Breast epithelium (tissue), 4 donors: ENCODE measurements at places on chromosomes 3 and 15. TPM values are rescaled to one million over a fixed set of nuclear protein-coding genes. Genes with fewer than 3 reads are reported as not detected.

DNA sequence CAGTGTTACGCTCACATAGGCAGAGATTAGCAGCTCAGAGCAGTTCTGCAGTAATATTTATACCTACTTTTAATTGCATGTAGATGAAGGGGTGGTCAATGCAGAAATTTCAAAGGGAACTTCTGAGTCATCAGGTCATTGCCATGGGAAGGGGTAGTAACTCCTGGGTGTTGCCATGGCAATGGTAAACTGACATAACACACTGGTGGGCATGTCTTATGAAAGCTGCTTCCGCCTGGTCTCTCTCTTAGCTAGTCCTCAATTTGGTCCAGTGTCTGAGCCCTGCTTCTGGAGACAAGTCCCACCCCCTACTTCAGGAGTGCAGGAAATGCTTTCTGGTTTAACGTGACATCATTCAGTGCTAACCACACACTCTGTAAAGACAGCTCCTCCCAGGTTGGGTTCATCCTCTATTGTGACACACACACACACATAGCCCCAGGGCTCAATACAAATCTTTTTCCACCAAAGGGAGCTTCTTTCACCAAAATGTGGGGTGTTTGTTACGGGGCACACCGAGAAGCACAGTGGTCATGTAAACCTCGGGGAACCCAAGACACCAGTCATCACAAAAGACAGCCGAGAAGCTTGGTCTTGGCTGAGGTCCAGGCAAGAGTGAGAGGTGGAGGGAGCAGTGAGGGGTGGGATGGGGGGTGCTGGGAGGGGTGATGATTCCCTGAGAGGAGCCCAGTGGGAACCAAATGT lies 74.5 kb downstream of the TLE3 start:
- DNase-seq, result peak; percentile 69

- no peak for DNase-seq
Observed at GRCh38 chr3:62688050-62688449, 187.2 kb downstream of the CADPS start.

GRCh38 chr3:107522510-107523288 lies at the start of gene BBX:
BBX (plus strand) TSS chr3:107522962; CDS start chr3:107710461, 187,499 bp downstream.
- DNase-seq, result peak; percentile 96

DNA sequence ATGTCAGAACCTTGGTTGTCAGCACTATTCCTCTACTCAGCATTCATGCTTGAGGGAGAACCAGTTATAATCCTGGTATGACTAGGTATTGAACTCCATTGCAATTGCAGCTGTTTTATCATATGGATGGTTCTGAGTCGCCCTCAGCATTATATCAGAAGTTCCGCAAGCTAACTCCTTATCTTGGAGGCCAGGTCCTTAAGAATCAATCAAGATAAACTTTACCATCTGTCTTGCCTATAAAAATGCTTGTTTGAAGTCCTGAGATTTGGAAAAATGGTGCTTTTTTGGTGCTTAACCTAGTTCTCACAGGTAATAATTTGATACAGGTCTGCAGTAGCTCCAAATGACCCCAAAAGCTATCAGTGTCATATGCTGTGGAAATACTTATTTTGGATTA lies 16.3 kb upstream of the PLSCR1 start:
- no peak for DNase-seq

- DNase-seq, result no peak
Observed at GRCh38 chr3:13477943-13478342, 2.2 kb upstream of the HDAC11 start.

DNA sequence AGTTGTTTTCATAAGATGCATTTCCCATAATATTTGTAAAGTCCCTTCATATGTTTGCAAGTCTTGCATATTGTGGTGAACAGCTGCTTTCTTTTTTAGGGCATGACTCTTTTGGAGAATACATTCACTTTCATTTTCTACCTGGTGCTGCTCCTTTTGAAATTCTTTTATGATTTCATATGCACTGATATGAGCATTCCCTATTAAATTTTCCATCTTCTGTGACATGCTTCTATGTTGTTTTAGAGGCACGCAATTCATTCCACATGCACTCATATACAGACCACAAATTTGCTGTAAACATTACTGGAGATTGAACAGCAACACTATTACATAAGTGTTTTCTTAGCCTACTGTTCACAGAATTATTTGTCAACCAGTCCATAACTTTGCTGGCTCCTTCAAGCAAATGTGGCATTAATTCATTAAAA lies 92.8 kb upstream of the TNFSF10 start:
- DNase-seq, result no peak

DNA sequence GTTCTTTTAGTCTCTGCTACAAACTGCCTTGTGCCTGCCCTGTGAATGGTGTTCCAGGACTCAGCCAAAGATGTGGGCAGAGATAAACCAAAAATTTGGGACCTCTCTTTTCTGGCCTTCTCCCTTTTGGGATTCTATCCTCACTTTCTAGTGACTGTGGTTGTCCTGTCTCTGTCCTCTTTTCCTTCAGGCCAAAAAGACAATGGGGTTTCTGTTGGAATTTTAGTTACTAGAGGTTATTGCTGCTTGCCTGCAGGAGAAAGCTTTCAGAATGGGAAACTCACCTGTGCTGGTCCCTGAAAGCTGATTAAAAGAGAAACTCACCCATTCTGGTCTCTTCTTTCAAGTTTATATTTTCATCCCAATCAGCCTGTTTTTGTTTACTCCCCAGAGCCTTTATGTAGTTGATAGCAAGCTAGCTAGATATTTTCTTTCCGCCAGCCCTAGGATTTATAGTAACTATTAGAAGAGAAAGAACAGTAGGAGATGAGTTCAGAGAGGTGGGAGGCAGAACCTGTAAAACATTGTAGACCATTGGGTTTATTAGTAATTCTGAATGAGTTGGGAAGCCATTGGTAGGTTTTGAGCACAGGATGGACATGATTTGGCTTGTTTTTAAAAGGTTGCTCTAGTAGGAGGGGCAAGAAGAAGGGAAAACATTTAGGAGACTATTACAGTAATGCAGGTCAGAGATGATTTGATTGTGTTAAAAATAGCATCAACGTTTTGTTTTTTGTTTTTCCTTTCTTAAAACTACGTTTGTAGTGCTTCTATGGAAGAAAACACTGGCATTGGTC lies 138.9 kb downstream of the TCF12 start:
- no peak for DNase-seq

DNA sequence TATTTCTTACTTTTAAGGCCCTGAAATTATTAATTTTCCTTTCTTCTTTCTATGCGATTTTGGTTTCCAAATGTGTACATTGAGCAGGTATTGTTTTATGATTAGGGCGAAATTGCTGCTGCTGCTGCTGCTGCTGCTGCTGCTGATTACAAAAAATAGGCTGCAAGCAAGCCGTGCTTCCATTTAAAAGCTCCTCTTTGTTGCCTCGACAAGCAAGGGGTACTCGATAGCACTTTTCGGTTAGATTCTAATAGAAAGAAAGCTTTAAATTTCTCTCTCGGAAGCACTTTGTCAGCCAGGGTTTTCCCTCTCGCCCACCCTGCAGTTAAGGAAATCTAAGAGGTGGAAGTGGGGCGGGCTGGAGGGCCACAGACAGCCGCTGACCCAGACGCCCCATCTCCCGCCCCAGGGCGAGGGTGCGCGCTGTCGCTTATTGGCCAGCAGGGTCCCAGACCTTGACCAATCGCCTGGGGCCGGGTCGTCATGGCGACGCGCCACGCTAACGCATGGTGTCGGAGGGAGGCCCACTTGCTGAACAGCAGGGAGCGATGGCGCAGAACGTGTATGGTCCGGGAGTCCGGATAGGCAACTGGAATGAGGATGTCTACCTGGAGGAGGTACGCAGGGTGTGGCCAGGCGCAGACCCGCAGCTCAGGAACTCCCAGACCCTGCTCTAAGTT lies at the start of gene CFAP161:
Gene CFAP161 (plus strand): TSS at position 489 of the 680 bp plus-strand sequence. CDS start 60 bp downstream, at position 549.
- peak; percentile 37 for DNase-seq

GRCh38 chr3:42061025-42061712 lies 30.0 kb upstream of the TRAK1 start:
- DNase-seq, result no peak

- DNase-seq, result no peak
Observed at GRCh38 chr15:40953713-40954074, 423 bp downstream of the CHAC1 start.

DNA sequence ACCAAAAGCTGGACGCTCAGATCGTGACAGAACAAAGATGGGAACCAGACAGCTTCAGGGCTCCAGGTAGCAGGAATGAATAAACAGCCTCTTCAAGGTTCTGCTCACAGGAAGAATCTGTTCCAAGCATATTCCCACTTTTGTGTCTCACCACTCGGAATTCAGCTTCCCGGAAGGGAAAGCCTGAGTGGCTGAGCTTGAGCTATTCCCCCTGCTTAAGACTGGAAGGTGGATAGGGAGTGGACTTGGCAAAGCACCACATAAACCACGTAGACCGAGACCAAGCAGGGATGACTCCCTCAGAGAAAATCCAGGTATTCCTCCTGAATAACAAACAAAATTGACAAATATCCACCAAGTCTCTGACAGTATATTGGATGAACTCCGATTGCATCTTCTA lies 180.2 kb upstream of the NR2F2 start:
- no peak for DNase-seq

- no peak for DNase-seq
Observed at GRCh38 chr15:44711743-44712345, 527 bp downstream of the B2M start.

DNA sequence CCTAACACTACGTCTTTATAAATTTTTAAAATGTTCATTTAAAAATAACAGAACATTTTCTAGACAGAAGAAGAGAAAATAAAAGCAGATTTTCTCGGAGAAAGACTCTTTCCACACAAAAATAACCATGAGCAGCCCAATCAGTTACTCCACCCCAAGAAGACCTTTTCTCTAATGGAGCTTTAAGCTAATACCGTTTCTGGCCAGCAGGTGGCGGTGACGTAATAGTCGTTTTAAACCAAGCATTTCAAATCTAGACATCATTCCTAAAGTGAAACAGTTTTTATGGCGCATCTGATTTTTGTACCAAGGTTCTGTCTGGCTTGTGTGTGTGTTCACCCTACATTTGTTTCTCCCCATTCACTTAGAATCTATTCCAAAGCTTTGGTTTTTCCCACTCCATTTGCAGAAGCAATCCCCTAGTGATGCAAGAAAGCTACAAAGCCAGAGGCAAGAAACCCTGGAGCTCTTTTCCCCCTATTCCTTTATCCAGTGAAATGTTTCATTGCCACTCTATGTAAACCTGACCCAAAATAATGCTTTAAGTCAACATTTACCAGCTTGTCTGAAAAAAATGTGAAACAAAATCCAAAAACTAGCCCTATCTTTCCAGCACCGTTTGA lies 336.7 kb upstream of the IGF1R start:
- peak; percentile 75 for DNase-seq

- DNase-seq, result no peak
Observed at GRCh38 chr3:13372656-13373055, 47.5 kb downstream of the NUP210 start.

DNA sequence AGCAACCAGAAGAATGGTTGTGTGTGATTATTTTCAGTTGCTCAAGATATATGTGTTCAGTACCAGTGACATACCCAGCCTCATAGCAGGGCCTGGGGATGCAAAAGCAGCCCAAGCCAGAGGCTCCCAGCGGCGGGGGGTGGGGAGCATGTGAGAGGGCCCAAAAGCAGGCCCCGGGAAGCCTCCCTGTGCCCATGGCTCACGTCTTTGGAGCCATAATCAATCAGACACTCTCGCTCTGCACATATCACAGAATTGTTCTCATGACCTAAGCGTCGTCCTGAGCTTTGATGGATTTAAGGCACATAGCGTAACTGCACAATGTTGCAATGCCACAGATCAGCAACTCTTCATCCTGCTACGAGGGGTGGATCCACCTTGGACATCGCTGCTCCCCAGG lies 20.8 kb downstream of the KLHL25 start:
- no peak for DNase-seq

Gene SLC22A13
- 0.59 TPM for total RNA-seq

Gene HIGD2B
- total RNA-seq, result not detected

Gene C15orf61
- total RNA-seq, result 24.3 TPM

Gene LRRIQ4
- not detected for total RNA-seq

Gene NPAP1
- total RNA-seq, result not detected

Gene MYRIP
- total RNA-seq, result 2.6 TPM

Gene IGSF10
- 14.4 TPM for total RNA-seq
